ENCODE measurements at places on chromosomes 7 and 10.
A peak's percentile ranks its signal among the peaks of the same experiment; 100 is the strongest.

DNA sequence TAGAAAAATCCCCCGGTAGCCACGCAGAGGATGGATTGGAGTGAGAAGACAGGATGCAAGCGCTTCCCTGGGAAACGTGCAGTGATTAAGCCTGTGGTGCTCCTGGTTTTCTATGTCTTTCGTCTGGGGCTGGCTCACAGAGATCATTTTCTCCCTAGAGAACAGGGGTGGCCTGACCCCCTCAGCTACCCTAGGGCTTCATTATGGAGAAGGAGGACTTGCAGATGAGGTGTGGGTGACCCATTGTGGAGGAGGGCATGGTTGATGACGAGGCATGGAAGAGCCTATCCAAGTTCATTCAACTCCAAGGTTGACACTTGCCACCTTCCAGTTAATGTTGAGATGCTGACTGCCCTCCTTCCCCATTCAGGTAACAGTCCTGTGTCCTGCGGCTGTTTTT lies 75.9 kb downstream of the VSTM4 start:
- no peak for DNase-seq

DNA sequence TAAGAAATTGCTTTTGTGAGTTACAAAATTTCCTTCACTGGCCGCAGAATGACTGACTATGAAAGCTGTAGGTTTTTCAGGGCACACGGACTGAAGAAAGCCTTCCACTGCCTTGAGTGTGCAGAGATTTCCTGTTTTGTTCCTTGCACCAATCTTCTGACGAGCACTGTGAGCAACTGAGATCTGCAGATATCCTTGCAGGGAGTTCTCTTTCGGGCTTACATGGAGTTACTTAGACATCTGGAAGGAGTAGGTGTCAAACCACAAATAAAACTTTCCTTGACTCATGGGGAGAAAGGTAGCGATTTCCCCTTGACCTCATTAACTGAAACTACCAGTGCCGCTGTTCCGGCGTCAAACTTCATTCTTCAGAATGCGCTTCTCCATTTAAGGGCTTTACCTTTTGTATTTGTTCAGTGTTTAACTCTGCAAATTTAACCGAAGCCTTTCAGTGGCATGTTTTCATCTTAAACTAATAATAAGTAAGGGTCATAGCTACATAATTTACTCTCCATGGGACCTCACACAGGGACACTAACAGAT lies 1175.3 kb downstream of the GATA3 start:
- no peak for DNase-seq

- DNase-seq: no peak
Measured at GRCh38 chr10:33370434-33370930, 36.0 kb upstream of the NRP1 start.

DNA sequence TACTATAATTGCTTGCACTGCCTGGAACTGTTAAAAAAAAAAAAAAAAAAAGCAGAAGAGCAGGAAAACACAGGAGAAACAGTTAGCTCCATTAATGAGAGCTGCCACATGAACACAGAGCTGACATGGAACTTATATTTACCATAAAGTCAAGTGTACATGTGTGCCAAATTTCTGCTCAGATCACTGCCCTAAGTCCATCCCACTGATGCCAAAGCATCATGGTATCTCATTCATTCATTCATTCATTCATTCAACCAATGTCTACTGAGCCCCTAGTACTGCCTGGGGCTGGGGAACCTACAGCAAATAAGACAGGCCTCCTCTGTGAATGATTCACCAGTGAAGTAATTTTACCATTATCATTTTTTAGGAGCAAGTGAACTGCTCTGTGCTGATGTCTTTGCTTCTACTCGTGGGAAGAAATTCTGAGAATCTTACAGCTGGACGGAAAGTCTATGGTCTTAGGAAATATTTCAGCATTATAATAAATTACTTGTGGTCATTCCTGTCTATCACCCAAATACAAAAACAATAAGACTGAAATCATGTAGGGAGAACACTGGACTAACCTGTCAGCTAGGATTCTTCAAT lies 58.8 kb upstream of the ABLIM1 start:
- DNase-seq: no peak

- no peak for DNase-seq
Measured at GRCh38 chr10:30231071-30231652, 117.9 kb downstream of the MTPAP start.

DNA sequence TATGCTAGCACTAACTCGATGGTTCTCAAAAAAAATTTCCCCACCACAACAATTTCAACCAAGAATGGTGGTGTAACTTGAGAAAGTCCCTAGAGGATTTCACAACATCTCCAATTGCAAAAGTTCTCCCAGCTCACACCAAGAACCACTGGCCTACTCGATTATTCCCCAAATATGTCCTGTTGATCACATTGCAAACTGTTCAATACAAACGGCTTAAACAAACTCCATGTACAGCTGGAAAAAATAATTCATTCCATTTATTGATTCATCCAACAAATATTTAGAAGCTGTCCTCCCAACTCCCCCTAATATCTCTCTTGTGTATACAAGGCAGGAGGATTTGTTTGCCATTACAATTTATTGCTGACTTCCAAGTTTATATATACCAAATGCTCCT lies 19.1 kb downstream of the TMEM176B start:
- peak; percentile 54 for DNase-seq

DNA sequence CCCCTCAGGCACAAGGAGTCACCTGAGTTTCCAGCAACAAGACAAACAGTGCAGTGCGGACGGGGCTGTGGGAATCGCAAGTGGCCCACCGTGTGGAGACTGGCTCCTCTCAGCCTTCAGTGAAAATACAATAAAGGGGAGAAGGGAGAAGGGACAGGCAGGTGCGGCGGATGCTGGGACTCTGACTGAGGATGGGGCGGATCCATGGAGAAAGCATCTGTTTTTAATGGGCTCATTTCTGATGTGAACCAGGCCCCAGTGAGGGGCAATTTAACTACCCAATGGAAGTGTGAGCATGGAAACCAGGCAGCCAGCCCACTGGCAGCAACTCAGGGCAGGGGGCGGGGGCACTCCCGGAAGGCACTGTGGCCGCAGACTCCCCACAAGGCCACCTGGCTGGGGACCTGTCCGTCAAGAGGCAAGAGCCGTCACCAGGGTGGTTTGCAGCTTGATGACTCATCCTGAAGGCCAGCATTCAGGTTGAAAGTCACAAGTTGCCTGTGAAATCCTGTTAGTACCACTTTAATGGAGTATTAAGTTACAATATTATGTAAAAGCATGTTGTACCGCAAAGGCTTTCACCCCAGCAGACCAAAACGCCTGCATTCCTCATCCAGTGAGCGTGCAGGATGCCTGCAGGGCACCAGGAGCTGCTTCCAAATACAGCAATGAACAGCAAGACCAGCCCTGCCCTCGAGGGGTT lies 476.4 kb downstream of the PTPRN2 start:
- no peak for DNase-seq

DNA sequence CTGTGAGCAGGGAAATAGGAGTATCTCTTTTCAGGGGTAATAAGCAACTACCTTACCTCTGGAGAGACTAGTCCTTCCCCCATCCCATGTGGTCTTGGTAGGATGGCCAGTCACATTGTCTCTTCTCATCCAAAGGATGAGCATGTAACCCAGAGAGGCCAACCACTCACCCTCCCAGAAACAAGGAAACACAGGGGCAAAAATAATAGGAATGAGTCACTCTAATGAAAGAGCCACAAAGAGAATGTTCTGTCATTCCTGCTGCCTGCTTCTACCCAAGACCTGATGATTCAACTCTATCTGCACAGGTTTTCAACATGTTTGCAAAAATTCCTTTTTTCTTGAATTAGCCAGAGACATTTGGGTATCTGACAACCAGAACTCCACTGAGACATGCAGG lies 99.3 kb upstream of the NFE2L3 start:
- DNase-seq: peak; percentile 15

DNA sequence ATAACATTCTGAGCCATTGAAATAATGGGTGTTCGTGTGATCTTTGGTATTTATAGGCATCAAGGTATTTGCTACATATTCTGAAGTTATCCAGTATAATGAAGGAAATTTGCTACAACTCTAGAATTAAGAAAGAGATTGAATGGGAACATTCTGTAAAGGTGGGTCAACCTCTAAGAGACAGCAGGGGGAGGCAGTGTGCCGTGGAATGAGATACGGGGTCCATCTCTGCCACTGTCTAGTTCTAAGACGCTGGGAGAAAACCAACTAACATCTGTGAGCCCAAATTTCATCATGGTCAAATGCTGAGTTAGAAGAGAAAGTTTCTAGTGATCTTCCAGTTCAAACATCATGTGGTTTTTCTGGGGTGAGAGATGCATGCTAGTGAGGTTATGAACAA lies 368.9 kb downstream of the SORCS1 start:
- DNase-seq: peak; percentile 16

DNA sequence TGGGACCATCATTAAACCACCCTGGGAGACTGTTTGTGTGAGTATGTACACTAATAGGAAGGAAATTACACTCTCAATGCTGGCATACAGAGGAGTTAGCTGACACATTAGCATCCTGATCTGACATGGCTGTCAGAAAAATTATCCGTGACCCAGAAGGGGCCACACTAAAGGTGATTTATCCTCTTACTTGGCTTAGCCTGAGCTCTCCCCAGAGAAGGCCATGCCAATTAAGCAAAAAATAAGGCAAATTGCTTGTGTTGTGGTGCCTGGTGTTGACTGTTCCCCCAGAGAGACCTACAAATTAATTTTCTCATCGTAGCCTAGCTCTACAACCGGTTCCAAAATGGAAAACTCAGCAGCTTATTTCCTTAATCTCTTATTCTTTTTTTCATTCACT lies 992.3 kb downstream of the KCNMA1 start:
- no peak for DNase-seq

DNA sequence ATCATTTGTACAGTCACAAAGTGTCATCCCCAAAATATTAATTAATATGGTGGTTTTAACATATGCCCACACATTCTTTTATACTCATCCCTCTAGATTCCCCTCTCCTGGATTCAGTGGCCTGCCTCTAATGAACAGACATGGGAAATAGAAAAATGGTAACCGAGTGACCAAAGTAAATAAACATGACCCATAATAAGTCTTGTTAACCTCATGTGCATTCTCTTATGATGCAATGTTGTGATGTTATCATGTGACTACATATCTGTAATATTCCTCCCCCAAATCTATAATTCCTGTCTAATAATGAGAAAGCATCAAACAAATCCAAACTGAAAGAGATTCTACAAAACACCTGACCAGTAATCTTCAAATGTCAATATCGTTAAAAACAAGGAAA lies 164.5 kb upstream of the PRSS1 start:
- no peak for DNase-seq

GRCh38 chr7:132872034-132872433 lies 209.9 kb downstream of the CHCHD3 start:
- no peak for DNase-seq

DNA sequence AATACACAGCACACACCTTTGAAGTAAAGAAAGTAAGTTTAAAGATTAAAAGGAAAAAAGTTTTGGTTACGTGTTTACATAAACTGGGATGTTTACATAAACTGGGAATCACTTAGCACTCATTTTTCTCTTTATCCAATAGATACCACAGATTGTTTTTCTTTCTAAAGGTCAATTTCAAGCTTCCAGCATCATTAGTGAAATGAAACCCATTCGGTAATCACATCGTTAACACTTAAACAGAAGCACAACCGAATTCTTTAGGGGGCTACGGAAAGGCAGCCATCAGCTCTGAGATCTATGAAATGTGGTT lies 1.1 kb downstream of the ODAD2 start:
- DNase-seq: no peak

GRCh38 chr10:97763411-97763810 lies 8.4 kb downstream of the SFRP5 start:
- no peak for DNase-seq

GRCh38 chr7:27031289-27032172 lies 64.3 kb downstream of the HOXA1 start:
- DNase-seq: peak; percentile 77

GRCh38 chr7:108079648-108080591 lies 50.2 kb downstream of the LAMB4 start:
- peak; percentile 98 for DNase-seq

- DNase-seq: no peak
Measured at GRCh38 chr10:21217107-21217506, 308.4 kb downstream of the SKIDA1 start.

- DNase-seq: peak; percentile 47
Measured at GRCh38 chr7:43834463-43835251, 34.7 kb downstream of the MRPS24 start.

DNA sequence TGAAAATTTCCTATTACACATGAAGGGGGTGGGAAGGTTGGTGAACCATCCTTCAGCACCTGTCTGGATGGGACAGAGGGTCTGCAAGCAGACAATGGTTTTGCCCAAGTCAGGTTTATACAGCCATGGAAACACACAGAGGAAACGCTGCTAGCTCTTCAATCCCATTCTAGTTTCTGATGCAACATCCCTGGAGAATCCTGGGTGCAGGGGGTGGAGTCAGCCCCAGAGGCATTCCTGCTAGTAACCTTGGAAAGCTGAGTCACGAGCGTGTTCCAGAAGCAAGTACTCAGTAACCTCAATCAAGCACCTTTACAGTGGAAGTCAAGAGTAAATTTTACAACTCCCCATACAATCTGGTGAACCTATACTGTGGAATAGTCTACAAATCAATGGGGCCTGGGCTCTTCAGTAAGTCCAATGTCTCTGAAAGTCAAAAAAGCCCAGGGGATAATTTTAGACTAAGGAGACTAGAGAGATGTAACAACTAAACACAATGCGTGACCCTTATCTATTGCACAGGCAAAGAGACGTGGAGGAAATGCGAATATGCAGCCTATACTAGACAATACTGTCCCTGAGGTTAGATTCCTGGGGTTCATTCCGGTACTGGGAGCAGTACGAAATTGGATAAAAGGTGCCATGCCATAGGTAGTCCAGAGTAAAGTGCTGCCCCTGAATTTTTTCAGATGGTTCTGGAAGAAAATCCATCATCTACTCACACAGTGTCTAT lies 95.4 kb downstream of the ZRANB1 start:
- DNase-seq: peak; percentile 84

- no peak for DNase-seq
Measured at GRCh38 chr10:101293007-101293723, 60.8 kb upstream of the BTRC start.

GRCh38 chr7:67593794-67594193 lies 597.2 kb downstream of the TYW1 start:
- DNase-seq: no peak

GRCh38 chr10:74113546-74113945 lies 37.1 kb downstream of the AP3M1 start:
- no peak for DNase-seq

- no peak for DNase-seq
Measured at GRCh38 chr10:55224007-55224781, 423.2 kb upstream of the PCDH15 start.

- DNase-seq: no peak
Measured at GRCh38 chr10:71333129-71333887, 14.2 kb downstream of the SLC29A3 start.

DNA sequence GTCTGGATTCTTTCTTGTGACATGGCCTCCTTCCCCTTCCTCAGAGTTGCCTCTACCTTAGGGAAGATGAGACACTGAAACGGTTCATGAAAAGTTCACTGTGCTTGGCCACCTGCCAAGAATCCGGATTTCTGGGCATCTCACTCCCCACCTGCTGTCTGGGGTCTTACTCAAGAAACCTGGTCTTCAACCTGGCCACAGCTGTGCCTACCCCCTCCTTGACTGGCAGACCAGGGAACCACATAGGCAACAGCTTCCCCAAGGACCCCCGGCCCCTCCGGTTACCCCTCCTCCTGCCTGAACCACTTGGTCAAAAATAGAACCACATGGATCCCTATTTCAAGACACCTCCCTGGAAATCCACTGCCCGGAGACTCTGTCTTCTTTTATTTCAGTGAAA lies 58.7 kb upstream of the NANOS1 start:
- DNase-seq: no peak

GRCh38 chr7:11830582-11831155 lies 1.3 kb downstream of the THSD7A start:
- peak; percentile 54 for DNase-seq
